RKO (cell line): ENCODE measurements at places on chromosomes 7 and 10.
A peak's percentile ranks its signal among the peaks of the same experiment; 100 is the strongest.

DNA sequence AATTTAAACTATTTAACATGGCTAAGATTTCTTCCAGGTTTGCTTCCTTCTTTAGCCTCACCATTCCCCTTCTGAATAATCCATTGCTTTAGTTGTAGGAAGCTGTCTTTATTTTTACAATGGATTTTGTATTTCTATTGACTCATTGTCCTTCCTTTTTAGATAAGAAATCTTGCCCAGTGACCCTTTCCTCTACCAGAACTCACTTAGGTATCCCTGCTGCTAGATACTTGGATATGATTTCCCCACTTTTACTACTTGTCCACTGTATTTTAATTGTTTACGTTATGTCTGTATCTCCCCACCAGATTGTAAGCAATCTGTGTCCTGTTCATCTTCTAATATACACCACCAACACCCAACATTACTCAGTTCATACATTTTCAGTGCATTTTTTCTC is 47.7 kb upstream of the MDFIC start:
- DNase-seq = no peak

DNA sequence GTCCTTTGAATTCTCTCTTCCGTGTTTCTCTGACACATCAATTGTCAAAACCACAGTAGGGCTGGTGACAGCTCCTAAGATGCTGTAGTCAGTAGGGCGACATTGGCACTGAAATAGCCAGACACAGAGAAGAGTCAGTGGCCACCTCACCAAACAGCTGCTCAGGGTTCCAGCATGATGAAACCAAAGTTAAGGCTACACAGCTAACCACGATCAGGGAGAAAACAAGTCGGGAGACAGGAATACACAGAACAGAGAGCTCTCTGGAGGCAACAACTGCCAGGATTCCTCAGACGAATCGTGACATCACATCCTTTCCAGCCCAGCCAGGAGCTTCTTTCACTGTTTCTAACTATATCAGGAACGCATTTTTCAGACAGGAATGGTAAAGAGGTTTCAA is 922.2 kb downstream of the SORCS1 start:
- no peak for DNase-seq

DNA sequence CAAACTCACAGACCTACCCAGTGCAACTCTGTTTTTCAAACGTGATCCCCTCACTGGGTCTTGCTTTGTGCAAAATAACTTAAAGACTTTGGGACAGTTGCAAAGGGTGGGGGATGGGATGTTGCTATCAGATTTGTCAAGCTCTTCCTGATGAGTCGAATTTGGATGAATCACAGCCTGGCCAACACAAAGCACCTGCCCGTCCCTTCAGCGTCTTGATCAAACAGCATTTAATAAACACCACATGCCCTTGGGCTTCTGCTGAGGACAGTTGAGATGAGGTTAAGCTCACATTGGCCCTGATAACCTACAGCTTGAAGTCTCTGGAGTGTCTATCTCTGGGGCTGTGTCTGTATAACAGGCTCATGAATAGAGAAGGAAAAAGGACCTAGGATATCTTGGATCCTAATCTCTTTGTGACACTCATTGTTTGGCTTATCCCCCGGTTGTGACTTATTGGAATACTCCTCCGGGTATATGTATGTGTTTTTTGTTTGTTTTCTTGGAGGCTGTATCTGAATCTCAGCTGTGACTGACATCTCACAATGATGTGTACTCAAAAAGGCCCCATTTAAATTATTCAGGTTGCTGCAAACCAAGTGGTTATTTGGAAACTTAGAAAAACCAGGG is 132.6 kb upstream of the NAMPT start:
- DNase-seq = peak; percentile 15

DNA sequence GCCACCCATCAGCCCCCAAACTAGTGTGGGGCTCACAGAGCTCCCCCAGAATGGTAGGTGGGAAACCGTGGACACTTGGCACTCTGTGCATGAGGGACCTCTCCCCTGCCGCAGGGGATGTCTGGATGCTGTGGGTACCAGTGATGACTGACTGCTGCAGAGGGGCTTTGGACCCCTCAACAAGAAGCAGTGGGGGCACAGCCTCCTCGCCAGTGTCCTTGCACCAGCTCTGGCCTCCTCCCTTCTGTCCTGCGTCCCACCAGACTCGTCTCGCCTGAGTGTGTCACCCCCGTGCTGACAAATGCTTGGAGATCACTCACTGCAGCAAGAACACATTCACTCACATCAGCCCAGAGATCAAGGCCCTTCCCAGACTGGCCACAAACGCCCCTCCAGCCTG is 37.3 kb upstream of the R3HCC1L start:
- no peak for DNase-seq

DNA sequence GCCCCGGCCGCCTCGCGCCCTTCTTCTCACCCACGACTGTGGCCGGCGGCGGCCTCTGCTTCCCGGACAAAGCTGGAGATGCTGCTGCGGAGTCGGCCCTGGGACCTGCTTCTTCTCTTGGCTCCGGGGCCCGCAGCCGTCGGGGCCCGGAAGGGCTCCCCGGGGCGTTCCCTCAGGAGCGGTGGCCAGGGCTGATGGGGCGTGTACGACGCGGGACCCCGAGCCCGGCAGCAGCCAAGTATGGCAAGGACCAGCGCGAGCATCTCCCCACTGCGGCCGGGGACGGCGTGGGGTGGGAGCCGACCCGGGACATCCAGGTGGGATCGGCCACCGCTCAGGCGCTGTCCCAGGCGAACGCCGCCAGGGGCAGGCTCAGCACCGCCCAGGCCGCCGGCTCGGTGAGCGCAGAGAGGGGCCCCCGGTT is 27.6 kb upstream of the BMS1 start:
- no peak for DNase-seq
